ENCODE measurements at places on chromosomes 5 and 9.

DNA sequence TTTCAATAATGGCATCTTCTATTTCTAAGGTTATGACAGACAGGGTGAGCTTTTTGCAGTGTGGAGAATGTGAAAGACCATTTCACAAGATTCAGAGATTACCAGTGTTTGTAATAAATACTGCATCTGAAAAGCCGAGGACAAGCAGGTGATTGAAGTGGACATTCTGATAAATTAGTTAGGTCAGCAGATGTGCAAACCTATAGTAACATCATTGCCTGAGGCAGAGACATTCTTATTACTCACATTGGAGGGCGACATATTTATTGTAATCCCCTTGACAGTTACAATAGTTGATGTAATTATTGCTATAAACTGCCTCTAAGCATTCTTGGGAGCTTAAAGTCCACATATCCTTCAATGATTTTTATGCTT lies 3.3 kb downstream of the RASGRF2 start:
- DNase-seq: no peak

GRCh38 chr5:136080483-136081216 lies 51.9 kb downstream of the TGFBI start:
- DNase-seq: peak; percentile 66

GRCh38 chr9:134671341-134672113 lies 29.9 kb downstream of the COL5A1 start:
- DNase-seq: no peak

- DNase-seq: no peak
Measured at GRCh38 chr5:143059976-143060765, 290.0 kb downstream of the ARHGAP26 start.

- no peak for DNase-seq
Measured at GRCh38 chr9:26940779-26941178, 6.3 kb downstream of the PLAA start.

DNA sequence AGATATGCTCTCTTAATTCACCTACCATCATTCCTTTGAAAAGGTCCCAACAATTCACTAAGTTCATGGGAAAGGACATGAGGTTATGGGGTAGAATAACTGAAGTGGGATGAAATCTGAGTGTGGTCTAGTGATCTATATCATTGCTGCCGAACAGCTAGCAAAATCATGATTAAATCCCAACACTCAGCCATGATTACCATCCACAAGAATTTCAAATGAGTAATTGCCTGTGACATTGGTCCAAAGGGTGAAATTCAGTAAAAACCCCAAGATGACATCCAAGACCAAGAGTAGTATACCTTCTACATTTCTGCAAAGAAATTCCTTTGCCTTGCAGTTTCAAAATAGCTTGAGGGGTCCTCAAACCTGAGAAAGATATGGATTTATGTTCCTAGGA lies 225.6 kb downstream of the SPOCK1 start:
- no peak for DNase-seq

GRCh38 chr5:91146905-91147600 lies 236.1 kb downstream of the ARRDC3 start:
- DNase-seq: no peak

- no peak for DNase-seq
Measured at GRCh38 chr5:133897431-133897830, 71.0 kb downstream of the C5orf15 start.

GRCh38 chr5:131416729-131417128 lies 152.9 kb downstream of the CDC42SE2 start:
- DNase-seq: no peak

DNA sequence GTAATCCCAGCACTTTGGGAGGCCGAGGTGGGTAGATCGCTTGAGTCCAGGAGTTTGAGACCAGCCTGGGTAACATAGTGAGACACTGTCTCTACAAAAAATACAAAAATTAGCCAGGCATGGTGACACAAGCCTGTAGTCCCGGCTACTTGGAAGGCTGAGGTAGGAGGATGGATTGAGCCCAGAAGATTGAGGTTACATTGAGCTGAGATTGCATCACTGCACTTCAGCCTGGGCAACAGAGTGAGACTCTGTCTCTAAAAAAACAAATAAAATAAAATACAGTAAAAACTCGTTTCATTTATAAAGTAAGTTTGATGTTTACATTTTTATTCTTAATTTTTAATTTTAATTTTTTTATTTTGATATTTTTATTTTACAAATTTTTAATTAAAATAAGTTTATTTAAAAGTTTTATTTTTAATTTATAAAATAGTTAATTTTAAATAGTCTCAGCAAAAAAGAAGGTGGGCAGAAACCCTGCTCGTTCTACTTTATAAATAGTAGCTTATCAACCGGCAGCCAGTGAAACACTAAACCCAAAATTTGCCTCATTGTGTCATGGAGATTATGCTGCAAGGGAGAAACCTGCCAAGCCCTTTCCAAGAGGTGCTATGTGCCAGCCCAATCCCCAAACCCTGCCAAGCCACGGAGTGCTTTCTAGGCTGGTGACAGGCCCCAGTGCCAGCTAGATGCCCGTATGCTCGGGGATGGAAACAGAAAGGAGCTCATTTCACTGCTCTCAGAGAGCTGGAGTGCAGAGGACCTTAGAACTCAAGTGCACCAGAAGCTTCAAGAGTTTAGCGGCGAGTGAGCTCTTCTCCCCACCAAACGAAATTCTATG lies 38.9 kb downstream of the SERINC5 start:
- DNase-seq: no peak

GRCh38 chr5:145775411-145775810 lies 59.7 kb downstream of the PRELID2 start:
- no peak for DNase-seq

DNA sequence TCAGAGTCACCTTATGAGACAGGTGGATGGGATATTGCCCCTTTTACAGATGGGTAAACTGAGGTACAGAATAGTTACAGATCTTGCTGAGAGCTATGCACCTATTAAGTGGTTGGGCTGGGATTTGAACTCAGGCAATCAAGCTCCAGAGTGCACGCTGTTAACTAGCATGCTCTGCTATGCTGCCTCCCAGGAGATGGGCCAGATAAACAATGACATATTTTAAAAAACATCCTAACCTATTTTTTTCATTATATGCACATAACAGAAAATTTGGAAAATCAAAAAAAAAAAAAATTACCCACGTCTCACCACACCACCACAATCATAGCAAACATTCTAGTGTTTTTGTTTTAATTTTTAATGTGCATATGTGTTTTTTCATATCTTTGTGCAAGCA lies 123.4 kb upstream of the STC2 start:
- DNase-seq: no peak

DNA sequence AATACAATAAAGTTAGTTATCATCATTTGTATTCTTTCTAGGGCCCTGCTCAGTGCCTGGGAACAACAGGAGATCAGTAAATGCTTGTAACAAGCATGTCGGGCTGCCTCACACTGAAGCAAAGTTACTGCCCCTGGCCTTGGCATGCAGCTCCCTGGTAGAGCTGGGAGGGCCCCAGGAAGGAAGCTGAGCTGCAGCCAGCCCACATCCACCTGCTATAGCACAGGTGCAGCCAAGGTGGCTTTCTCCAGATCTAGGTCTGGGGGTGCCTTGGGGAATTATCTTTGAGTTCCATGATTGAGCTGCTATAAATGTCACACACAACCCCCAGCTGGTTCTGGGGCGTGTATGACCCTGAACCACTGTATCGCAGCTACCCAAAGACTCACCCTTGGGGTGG lies 293.4 kb upstream of the MSX2 start:
- DNase-seq: no peak

GRCh38 chr5:23506329-23507236 lies 826 bp upstream of the PRDM9 start:
- no peak for DNase-seq

- no peak for DNase-seq
Measured at GRCh38 chr5:116479776-116480675, 94.6 kb downstream of the SEMA6A start.

DNA sequence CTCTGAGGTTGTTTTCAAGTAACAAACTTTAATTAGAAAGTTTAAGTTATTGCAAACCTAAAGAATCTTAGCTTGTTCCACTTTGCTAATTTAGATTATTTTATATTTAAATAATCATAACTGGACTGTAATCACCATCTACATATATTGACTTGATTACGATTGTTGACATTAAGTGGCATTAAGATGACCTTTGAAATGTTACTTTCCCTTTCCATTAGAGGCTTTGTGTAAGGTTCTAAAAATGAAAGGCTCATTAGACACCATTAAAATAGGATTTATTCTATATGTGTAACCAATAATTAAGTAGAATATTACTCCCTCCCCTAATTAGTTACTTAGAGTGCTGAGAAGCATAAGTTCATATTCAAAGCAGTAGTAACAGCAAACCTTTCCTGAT lies 358.1 kb downstream of the GLIS3 start:
- DNase-seq: no peak

- DNase-seq: no peak
Measured at GRCh38 chr9:7245976-7246580, 488.3 kb downstream of the KDM4C start.

- DNase-seq: peak; percentile 54
Measured at GRCh38 chr5:140357726-140358093, 2.3 kb upstream of the SLC4A9 start.

DNA sequence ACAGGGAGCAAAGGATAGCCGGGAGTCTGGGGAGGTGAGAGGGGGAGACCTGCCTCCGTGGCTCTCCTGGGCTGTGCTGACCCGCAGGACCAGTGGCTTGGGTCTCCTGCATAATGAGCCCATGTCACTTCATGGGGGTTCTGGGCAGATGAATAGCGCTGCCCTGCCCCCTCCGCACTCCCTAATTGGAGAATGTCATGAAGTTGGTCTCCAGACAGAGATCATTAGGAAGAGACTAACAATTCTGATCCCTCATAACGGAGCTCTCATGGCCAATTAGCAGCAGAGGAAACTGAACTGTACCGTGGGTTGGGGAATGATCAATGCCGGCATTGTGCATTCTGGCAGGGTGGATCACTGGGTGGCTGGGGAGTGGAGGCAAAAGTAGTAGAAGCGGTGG lies 186.1 kb downstream of the FSTL4 start:
- DNase-seq: no peak

DNA sequence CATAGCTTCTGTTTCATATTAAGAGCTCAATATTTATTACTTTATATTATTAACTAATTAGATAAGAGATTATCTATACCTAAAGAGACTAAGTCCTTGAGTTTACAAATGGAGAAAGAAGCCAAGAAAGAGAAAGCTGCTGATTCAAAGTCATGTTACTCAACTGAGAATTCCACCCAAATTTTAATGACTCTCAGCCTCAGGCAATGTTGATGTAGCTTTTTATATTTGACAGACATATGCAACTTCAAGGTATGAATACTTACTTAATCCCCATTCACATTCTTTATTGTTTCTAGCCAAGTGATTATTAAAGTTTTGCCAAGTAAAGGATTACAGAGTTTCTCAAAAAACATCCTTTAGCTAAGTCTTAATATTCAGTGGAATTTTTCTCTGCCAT lies 527.5 kb upstream of the NMUR2 start:
- DNase-seq: no peak

GRCh38 chr9:81671880-81672280 lies 17.5 kb downstream of the TLE1 start:
- no peak for DNase-seq

DNA sequence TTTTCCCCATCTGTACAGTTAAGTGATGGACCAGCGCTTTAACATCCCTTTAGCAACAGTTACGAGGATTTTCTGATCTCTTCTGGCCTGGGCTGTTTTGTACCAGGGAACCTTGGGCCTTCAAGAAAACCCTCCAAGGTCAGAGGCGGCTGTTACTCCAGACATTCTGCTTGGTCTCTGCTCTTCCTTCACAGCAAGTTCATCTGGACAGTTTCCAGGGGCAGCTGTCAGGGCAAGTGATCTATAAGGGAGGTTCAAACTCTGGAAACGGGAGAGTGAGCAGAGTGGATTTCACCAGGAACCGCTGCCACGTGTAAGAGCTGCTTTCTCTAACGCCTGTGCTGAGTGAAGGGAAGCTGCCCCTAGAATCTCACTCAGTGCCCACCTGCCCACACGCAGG lies 36.7 kb downstream of the ZNF618 start:
- DNase-seq: no peak

DNA sequence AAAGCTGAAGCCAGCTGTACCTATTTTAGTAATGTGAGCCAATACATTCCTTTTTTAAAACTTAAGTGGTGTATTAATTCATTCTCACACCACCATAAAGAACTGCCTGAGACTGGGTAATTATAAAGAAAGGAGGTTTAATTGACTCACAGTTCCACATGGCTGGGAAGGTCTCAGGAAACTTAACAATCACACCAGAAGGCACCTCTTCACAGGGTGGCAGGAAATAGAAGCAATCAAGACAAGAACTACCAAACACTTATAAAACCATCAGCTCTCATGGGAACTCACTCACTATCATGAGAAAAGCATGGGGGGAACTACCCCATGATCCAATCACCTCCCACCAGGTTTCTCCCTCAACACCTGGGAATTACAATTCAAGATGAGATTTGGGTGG lies 21.0 kb downstream of the ESM1 start:
- no peak for DNase-seq

DNA sequence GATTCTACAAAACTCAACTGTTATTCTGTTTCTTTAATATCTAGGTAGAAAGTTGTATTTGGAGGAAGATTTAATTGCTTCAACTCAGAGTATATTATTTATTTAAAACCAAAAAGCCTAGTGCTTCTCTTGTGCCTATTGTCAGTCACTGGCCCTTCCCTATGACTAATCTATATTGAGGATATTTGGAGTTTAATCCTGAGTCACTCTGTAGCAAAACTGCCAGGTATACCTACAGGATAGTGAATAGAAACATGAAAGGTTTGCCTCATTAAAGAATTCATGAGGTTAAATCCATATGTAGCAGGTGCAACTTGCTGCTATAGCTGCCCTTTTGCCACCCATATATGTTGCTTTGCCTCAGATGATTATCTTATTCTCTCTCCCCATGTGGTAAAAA lies 15.1 kb downstream of the PLK2 start:
- DNase-seq: no peak

- no peak for DNase-seq
Measured at GRCh38 chr9:134491856-134492255, 149.7 kb upstream of the COL5A1 start.

DNA sequence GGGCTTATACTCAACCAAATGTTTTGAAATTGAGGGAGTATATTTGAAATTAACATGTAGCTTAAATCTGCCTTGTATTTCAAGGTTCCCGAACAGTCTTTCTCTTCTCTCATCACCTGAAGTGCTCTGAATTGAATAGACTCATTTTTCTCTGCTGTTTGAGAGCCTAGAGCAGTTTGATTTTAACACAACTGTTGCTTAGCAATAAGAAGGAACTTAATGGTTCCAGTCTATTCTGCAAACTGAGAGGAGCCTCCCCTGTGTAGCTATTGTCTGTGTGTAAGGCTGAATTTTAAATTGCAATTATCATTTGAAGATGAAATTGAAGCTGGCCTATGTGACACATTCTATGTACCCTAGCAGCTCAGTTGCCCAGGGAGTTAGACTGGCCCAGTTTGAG lies 87.1 kb upstream of the CKMT2 start:
- DNase-seq: no peak

DNA sequence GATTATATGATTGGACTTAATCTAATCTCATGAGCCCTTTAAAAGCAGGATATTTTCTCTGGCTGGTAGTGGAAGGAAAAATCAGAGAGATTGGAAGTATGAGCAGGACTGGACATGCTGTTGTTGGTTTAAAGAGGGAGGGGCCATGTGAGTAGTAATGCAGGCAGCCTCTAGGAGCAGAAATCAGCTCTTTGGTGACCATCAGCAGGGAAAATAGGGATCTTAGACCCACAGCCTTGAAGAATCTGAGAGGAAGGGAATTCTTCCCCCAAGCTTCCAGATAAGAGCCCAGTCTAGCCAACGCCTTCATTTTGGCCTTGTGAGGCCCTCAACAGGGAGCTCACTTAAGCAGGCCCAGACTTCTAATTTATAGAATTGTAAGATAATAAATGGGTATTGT lies 9.5 kb downstream of the SH3GL2 start:
- DNase-seq: no peak

All from immature natural killer cell (primary cell).